ENCODE measurements at places on chromosomes 3 and 15. TPM values are rescaled to one million over a fixed set of nuclear protein-coding genes. Genes with fewer than 3 reads are reported as not detected.
A peak's percentile ranks its signal among the peaks of the same experiment; 100 is the strongest.

DLL4 gene
- 7.4 TPM for total RNA-seq

DAZL gene
- not detected for total RNA-seq

GOLGA6A gene
- total RNA-seq = not detected

FSD2 gene
- total RNA-seq = not detected

HES1 gene
- 19.5 TPM for total RNA-seq

GRCh38 chr3:71492566-71492965 is 91.0 kb downstream of the FOXP1 start:
- DNase-seq = no peak

DNA sequence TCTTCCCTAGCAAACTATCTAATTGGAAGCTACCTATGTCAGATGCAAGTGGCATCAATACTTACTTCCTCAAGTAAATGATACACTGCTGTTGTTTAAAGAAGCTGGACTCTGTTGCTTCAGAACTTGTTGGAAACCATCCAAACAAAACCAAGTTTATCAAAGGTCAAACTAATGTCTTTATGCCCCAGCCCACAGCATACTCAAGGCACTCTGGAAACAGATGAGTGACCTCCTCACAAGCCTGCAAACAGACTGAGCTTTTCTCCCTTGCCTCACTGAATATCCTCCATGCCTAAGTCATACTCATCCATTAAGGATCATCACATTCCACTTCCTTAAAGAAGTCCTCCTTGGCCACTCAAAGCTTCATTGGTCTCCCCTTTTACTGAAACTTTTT is 107.4 kb upstream of the ACP3 start:
- DNase-seq = no peak

GRCh38 chr3:40255532-40255931 is 54.0 kb upstream of the EIF1B start:
- DNase-seq = no peak

DNA sequence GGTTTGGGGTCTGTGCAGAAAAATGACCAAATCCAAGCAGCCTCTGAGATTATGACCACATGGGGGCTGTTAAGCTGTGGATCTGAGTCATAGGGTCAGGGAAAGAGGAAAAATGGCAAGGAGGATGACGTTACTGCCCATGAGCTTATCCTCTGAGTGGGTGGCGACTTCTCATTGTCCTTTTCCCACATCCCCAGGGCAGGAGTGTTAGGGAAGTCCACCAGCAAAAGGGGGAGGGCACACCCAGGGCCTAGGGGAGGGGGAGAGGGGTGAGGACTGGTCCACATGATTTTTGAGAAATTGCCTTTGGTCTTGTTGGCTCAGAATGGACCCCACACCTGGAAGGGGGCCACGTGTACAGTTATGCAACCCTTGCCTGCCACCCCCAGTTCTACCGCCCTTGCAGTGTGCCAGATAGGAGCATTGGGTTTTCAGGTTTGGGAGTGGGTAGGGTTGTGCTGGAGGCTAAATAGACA is 2.6 kb downstream of the CD276 start:
- peak; percentile 73 for DNase-seq

- no peak for DNase-seq
These were observed 20.3 kb downstream of the CRTAP start for GRCh38 chr3:33134026-33134625.

GRCh38 chr15:70063261-70063925 is 34.3 kb downstream of the TLE3 start:
- peak; percentile 83 for DNase-seq

DNA sequence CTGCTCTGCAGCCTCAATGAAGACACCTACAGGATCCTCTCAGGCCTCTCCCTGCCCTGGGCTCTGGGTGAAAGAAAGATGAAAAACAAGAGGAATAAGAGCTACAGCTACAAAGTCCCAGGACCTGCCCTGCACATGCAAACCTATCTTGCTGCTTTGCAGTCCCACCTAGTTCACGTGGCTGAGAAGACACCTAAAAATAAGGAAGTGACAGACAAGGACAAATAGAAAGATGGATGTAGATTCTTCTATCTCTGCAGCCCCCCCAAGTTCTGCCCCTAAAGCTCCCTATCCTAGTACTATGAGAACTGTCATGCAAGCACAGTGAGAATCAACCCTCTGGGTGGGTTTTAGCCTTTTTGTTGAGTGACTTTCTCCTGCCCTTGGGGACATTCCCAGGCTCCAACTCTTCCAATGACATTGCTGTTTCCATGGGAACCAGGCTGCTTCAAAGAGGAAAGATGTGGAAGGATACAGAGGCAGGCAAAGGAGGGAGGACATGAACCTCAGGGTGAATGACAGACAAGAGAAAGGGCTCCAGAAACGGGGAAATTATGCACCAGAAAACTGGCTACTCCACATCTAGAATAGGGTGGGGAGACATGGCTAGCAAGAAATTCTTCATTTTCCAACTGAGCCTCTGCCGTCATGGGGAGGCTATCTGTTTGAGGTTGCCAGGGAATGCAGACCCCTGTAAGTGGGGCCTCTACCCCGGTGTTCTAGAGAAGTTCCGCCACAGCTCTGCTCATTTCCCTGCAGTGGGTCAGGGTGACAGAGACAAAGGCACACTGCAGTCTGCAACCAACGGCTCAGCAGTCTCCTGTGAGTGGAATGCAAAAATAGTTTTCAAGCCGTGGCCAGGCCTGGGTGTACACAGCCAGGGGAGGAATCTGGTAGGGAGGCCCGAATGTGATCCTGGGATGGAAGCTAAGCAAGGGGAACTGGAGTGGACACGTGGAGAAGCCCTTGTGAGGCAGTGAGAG is 5.2 kb downstream of the CSPG5 start:
- no peak for DNase-seq

DNA sequence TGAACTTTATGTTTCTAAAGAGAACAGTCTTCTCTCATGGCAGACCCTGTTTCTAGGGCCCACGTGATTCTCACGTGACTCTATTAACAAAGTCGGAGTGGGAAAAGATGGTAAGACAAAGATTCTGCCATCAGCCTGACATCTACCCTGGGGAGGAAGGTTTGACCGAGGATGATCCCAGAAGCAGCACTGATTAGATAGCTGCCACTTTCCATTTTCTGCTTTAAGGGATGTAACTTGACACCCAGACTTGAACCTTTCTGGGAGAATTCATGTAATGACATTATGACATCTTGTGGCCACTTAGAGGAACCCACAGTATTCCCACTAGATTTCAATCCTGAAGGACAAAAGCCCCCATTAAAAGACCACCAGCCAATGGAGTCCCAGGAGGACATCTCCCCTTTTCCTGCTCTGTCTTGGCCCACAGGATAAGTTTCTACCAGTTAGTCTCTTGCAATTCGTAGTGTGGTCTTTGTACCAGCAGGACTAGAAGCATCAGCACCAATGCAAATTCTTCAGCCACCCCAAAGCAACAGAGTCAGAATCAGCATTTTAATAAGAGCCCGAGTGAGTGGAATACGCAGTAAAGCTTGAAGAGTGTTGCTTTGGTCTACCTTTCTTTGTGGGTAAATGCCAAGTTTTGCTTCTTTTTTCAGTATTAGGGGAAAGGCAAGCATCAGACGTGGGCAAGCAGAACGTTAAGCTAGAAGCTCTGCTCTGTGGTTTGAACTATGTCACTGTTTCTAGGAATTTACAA is 480.5 kb upstream of the PROK2 start:
- no peak for DNase-seq

- DNase-seq = no peak
These were observed 333.4 kb downstream of the RAP2B start for GRCh38 chr3:153495422-153495821.

- DNase-seq = no peak
These were observed 62.7 kb upstream of the ICE2 start for GRCh38 chr15:60541481-60542299.

GRCh38 chr3:118577055-118577777 is 457.4 kb downstream of the IGSF11 start:
- DNase-seq = no peak

DNA sequence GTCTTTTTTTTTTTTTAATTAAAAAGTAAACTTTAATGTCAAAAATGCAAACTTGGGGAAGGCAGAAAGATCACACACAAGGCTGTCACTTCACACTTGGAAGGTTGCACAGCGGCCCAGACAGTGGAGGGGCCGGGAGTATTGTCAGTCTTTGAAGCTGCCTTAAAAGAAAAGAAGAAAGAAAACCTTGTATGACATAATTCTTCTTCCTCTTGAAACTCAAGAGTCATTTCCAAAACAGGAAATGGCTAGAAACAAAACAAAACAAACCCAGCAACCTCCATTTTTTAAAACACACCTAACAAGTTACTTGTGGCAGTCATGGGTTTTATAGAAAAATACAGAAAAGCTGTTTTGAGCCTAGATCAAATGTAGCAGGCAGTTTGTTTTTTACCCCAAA is 68.1 kb upstream of the MAGI1 start:
- no peak for DNase-seq

GRCh38 chr15:29756358-29757267 is 65.7 kb downstream of the TJP1 start:
- no peak for DNase-seq

DNA sequence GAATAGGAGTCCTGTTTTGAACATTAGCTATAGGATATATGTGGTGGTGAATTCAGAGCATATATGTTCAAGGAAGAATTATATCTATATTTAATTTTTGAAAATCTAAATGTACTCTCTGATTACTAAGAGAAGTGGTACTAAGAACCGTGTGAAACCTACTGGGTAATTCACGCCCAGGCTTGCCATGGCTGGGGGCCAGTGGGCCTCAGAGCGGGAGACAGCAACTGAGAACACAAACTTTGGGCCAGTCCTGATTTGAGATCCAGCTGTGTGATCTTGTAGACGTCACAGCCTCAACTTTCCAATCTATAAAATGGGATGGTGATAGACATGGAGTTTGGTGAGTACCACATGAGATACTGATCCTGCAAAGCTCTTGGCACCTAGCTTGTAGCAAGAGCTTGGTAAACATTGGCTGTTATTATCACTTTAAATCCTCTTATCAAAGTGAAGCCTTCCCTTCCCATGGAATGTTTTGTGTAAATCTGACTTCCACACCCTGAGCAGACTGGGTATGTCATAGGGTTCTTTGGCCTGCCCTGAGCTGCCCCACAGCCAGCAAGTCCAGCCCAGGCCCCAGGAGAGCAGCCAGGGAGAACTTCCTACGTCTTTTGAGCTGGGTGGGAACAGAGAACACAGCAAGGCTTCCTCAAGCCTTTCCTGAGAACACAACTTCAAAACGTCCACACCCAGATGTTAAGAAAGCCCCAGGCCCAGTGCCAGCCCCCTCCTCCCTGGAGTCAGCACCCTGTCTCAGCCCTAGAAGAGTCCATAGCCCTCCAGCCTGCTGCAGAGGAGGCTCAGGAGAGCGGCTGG is 8.2 kb upstream of the PAQR5 start:
- DNase-seq = peak; percentile 86

- no peak for DNase-seq
These were observed 5.6 kb downstream of the SUCNR1 start for GRCh38 chr3:151879037-151879436.

DNA sequence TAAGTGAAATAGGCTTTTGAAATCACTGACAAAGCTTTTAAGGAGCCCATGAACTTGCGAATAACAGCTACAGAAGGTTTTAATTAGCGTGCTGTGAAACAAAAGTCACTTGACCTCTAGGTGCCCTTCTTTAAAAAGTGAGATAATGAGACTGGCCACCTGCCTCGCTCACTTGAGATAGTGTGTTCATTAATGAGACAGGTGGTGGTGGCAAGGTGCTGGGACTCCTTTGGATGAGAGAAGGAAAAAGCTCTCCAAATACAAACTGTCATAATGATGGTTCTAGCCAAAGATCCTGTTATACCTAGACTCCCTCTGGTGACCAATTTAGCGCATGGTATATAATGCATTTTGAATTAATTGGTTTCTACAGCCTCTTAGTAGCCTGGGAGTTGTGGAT is 22.7 kb upstream of the IREB2 start:
- no peak for DNase-seq

GRCh38 chr3:195048059-195048905 is 222.7 kb downstream of the XXYLT1 start:
- DNase-seq = peak; percentile 62

GRCh38 chr3:14899993-14900618 is 47.3 kb upstream of the NR2C2 start:
- no peak for DNase-seq

DNA sequence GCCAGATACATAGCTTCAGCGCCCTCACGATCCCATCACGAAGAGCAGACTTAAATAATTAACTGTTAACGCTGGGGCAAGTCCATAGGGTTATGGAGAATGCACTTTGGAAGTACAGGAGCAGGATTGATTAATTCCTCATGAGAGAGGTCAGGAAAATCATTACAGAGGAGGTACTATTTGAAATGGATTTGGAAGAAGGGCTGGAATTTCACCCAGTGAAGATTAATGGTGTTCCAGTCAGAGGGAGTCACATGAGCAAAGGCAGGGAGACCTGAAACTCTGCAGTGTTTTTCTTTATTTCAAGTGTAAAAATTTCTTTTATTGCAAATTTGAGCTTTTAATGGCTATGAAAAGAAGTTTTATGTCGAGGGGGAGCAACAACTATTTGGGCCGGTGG is 329.8 kb upstream of the GRM7 start:
- no peak for DNase-seq

- no peak for DNase-seq
These were observed 642.3 kb downstream of the RBMS3 start for GRCh38 chr3:29922992-29923746.

- DNase-seq = no peak
These were observed 34.3 kb upstream of the PLSCR2 start for GRCh38 chr3:146503461-146504202.

DNA sequence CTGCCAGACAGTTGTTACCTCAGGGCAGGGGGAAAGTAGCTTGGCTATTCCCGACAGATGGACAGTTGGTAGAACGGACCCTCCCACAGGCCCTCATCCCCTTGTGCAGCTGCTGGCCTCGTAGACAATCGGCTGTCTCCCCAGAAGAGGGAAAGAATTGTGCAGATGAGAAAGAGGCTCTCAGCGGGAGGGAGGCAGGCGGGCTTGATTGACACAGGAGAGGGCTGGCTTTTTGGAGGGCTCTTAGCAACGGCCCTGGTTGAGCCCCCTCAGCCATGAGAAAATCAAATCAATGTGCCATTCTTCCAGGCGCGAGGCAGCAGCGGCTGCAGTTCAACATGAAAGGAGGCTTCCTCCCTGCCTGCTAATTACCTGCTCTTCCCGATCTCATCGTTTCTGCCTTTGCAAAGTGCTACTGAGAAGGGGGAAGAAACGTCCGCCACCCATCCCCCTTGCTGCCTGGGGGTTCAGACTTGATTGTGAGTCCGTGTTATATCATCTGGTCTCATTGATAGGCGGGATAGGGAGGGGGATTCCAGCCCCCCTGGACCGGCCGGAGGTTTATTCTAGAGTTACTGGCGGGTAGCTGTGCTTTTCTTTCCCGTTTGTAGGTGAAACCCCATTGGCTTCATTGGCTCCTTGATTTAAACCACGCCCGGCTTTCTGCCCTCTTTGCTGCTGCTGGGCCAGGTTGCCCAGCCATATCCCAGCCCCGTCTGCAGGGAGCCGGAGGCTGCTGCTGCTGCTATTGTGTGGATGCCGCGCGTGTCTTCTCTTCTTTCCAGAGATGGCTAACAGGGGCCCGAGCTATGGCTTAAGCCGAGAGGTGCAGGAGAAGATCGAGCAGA is at the start of gene TAGLN3:
Gene TAGLN3 (plus strand): TSS at position 287 of the 848 bp plus-strand sequence. CDS start 501 bp downstream, at position 788.
- DNase-seq = no peak

GRCh38 chr3:64354221-64354620 is 129.0 kb upstream of the PRICKLE2 start:
- DNase-seq = no peak

- no peak for DNase-seq
These were observed 481.7 kb downstream of the GBE1 start for GRCh38 chr3:81279481-81280379.

- DNase-seq = no peak
These were observed 40.0 kb upstream of the HES1 start for GRCh38 chr3:194095902-194096301.

Data from posterior vena cava (tissue), 2 donors.